ENCODE measurements at places on chromosomes 6 and 20. TPM values are rescaled to one million over a fixed set of nuclear protein-coding genes. Genes with fewer than 3 reads are reported as not detected.
A peak's percentile ranks its signal among the peaks of the same experiment; 100 is the strongest.

DNA sequence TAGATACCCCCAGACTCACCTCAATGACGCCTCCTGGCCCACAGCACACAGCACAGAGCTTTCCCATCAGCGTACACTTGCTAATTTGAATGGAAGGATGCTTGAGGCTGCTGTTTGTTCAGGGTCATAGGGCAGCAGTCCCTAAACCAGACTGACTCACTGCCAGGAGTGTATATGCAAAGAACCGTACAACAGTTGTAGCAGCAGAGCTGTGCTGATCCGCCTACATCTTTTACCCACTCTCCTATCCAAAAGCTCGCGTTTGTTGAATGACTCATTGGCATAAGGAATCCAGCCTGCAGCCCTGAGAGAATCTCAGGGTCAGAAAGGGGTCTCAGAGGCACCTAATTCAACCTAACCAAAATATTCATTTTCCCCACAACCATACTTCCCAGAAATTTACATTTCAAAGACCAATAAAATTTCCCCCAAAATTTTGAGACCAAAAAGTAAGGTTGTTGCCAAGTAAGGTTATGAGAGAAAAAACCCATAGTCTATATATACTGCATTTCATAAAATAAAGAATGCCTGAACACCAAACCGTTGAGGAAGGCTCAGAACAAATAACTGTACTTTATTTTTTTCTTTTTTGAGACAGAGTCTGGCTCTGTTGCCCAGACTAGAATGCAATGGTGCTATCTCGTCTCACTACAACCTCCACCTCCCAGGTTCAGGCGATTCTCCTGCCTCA is 35.3 kb upstream of the CCND3 start:
- no peak for DNase-seq
- peaks cover 26% of the 10 kb centered on the region for H3K4me1 ChIP-seq
- no peaks in the 10 kb centered on the region for H3K27me3 ChIP-seq
- peak overlapping the region; percentile 55 for H3K27ac ChIP-seq
- H3K36me3 ChIP-seq, result no peaks in the 10 kb centered on the region
- no peak overlapping the region for H3K4me3 ChIP-seq

DNA sequence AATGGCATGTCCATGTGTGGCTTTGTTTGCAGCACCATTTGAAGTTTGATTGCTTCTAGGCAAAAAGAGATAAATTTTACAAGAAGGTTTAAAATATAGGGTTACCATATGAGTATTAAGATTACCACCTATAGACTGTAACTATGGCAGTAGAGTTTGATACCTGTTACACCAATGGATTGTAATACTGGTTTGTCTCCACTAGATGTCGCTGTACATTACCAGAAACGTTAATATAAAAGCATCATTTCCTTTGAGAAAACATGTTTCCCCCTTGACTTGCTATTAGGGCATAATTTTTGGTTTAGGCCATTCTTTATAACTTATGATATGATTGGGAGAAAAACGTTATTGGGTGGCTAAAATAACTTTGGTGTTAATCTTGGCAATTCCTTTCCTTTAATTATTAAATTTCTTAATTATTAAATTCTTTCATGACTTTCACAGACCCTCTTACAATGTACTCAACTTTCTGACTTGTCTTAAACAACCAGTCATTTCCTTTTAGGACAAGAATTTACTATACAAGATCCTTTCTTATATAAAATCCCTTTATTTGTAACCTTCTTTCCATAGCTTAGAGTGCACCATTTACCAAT is 42.8 kb downstream of the HLA-DPB1 start:
- no peaks in the 10 kb centered on the region for H3K27me3 ChIP-seq
- H3K27ac ChIP-seq, result no peak overlapping the region
- H3K36me3 ChIP-seq, result no peaks in the 10 kb centered on the region
- peak; percentile 62 for DNase-seq

DNA sequence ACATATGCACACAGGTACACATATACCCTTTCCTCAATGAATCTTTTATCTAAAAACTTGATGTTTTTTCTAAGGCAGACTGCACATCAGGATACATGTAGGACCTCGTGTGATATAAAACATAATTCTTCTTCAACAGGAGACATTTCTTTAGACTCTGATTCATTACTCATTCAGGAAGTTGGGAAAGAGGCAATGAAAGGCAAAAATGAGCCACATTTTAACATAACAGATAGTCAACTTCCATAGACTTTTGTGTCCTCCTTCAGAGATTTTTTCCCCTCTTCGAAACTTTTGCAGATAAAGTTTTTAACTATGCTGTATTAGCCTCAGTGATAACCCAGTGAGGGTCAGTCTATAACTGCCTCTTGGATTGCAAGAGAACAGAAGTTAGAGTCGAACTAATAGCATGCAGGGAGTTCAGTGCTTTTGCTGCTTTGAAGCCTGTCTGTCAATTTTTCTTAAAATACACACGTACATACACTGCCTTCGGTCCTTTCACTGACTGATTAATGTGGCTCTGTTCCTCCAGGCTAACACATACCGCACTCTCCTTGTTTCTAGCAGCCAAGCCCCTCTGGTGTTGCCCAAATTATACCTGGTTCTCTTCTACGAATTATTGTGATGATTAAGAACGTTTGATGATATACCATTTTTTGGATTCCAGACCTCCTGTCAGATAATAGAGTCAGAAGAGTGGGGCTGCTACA is 562.5 kb upstream of the MAP3K7 start:
- H3K27me3 ChIP-seq, result no peaks in the 10 kb centered on the region
- no peaks in the 10 kb centered on the region for H3K36me3 ChIP-seq
- H3K27ac ChIP-seq, result no peak overlapping the region
- H3K4me3 ChIP-seq, result no peak overlapping the region
- DNase-seq, result no peak

DNA sequence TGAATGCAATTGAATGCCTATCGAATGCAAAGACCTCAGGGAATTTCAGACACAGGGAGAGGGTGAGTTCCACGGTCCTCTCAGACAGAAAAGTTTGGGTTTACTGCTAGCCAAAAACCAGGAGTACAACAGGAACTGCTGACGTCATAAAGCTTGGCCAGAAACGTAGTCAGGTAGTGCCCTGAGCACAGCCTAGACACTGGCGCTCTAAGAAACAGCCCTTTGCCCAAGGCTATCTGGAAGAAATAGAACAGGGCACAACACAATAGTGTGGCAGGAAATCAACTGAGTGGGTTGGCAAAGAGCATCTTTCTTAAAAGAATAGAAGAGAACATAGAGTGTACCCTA is 58.0 kb downstream of the GFOD1 start:
- H3K4me1 ChIP-seq, result peaks cover 26% of the 10 kb centered on the region
- no peaks in the 10 kb centered on the region for H3K27me3 ChIP-seq
- H3K4me3 ChIP-seq, result no peak overlapping the region
- no peak for DNase-seq

- DNase-seq, result no peak
- no peak overlapping the region for H3K27ac ChIP-seq
- no peaks in the 10 kb centered on the region for H3K27me3 ChIP-seq
- H3K36me3 ChIP-seq, result no peaks in the 10 kb centered on the region
- H3K4me1 ChIP-seq, result peaks cover 8% of the 10 kb centered on the region
- no peak overlapping the region for H3K4me3 ChIP-seq
These were observed 3.6 kb downstream of the ZSCAN12 start for GRCh38 chr6:28395918-28396317.

The RNASET2 gene
- total RNA-seq, result 332 TPM

The IL20RA gene
- not detected for total RNA-seq

The C2 gene
- 8.2 TPM for total RNA-seq

The DEFB114 gene
- not detected for total RNA-seq

The FOXC1 gene
- not detected for total RNA-seq

The PKIB gene
- 0.86 TPM for total RNA-seq

The SEL1L2 gene
- not detected for total RNA-seq

The DOK5 gene
- total RNA-seq, result not detected

The ARMH2 gene
- 5.0 TPM for total RNA-seq

The C4A gene
- 9.0 TPM for total RNA-seq

The NFS1 gene
- total RNA-seq, result 35.0 TPM

The VARS1 gene
- total RNA-seq, result 100.0 TPM

The OR2H1 gene
- total RNA-seq, result not detected

The SLC13A3 gene
- total RNA-seq, result 0.48 TPM

The SCRT2 gene
- total RNA-seq, result not detected

All from naive thymus-derived CD4-positive, alpha-beta T cell (primary cell).